ENCODE measurements at places on chromosomes 3 and 15.

DNA sequence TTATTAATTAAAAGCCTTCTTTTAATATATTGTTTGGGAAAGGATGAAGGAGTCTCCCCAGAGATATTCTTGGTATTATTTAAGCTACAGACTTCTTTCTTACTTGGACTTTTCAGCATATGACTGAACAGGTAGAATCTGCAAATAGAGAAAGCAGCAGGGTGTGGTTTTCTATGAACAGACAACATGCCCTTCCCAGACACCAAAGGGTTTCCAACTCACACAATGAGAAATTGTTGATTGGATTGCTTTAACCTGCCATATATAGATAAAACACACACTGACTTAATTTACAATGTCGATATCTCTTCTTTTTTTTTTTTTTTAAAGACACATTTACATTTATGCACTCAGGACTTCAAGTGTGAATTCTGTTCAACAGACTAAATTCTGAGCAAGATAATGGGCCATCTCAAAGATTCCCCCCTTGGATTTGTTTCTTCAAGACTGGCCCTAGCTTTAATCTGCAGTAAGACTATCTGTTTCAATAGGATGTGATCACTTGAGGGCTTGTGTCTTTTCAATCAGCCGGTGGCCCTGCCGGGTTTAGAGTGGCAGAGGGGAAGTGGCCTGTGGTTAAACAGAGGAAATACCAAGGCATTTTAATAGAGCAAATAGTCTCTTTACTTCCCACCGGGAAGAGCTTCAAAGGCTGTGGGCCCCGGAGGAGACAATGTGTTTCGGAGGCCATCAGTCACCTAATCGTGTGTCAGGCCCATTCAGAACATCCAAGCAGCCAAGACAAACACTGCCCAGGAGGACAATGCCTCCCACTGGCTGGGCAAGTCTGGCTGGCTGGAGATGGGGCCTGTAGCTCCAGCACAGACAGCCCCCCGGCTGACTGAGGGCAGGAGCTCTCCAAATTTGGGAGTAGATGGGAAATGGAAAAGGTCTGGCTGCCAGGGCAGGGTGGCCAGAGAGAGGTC is 6.1 kb downstream of the IL17RD start:
- peak; percentile 12 for DNase-seq

DNA sequence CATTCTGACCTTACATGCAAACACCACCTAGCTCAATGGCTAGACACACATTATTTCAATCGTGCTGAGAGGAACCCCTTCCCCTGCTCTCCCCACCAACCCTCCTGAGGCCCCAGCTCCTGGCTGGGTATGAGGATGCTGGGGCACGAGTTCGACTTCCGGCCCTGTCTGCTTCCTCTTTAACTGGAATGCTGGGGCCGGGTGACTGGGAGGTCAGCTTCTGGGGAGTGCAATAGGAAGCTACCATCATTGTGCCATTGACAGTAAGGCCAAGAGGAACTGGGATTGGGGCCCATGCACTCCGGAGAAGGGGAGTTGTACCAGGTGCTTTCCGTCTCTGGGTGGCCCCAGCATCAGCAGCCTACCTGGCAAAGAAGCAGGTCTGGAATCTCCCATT is 15.6 kb upstream of the TLE3 start:
- DNase-seq, result no peak

GRCh38 chr3:31503456-31503855 is 29.3 kb upstream of the STT3B start:
- no peak for DNase-seq

- no peak for DNase-seq
These were observed 8.6 kb downstream of the ZNF445 start for GRCh38 chr3:44468572-44469520.

- no peak for DNase-seq
These were observed 45.3 kb upstream of the ATP2B2 start for GRCh38 chr3:10550705-10551104.

DNA sequence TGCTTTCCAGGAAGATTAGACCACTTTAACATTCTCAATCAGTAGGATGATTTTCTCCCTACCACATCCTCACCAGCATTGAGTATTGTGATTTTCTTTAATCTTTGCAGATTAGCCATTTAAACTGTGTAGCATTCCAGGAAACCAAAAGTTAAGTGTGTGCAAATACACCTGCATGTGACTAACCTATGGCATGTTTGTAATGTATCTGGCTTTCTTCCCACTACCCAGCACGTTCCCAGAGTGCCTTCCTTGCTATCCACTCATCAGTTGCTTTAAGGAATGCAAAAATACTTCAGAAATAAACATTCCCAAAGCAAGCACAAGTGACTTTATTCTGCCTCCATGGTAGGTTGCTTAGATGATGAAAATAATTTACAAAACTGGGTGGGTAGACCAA is 74.2 kb downstream of the ATG7 start:
- no peak for DNase-seq

- no peak for DNase-seq
These were observed 11.4 kb downstream of the LMOD3 start for GRCh38 chr3:69110941-69111546.

DNA sequence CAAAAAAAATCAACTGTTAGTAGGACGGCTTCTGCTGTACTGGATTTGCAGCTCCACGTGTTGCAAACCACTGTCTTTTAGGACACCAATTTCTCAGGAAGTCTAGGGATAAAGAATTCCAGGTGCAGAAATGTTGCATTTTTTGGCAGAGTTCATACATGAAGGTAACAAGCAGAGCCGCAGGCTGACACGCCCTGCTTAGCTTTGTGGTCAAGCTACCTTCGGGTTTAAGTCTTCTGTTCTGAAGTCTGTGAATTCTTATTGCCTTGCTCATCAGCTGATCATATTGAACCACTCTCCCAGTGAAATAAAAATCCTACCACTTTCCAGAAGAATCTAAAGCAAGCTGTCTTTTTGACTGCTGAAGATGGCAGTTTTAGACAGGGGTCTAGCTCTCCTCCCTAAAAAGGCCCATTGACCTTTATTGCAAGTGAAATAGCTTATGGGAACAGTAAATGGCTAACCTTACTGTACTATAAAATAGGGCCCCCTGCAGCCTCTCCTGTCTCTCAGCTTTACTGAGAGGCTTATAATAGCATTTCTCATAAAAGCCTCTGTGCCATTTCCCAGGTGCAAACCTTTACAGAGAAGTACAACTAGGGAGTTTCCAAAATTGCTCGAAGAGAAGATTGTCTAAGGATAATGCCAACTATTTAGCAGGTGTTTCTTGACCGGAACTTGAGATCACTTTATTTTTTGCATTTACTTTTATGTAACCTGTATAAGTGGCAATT is 262.2 kb upstream of the IL12A start:
- DNase-seq, result no peak

DNA sequence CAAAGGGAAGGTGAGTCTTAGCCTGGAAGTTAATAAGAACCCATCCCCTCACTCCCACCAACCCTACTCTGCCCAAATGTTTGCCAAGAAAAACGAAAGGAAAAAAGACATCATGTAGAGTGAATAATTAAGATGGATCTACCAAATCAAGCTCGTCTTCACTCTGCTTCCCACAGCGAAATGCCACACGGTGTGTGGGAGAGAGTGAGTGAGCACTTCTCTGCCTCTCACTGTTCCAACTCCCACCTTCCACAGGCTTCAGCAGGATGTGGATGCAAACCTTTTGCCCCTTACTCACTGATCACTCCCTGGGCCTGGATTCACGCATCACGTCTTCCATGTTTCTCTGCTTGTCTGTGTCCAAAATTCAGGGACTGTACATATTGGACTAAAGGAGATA is 85.4 kb downstream of the WDR76 start:
- DNase-seq, result no peak

Measured in small intestine (tissue), 16 donors.